ENCODE measurements at places on chromosomes 1 and 21. TPM values are rescaled to one million over a fixed set of nuclear protein-coding genes. Genes with fewer than 3 reads are reported as not detected.

Gene SNX27
- total RNA-seq, result 23.6 TPM

Gene LRRC8D
- 24.6 TPM for total RNA-seq

Gene ARMH1
- 0.22 TPM for total RNA-seq

Gene ALPL
- total RNA-seq, result not detected

Gene TMEM200B
- total RNA-seq, result 20.8 TPM

Gene CAPN9
- total RNA-seq, result 0.39 TPM

Gene GPR25
- not detected for total RNA-seq

Gene AURKAIP1
- total RNA-seq, result 75.4 TPM

Gene CCDC181
- total RNA-seq, result not detected

Gene OTUD3
- total RNA-seq, result 11.4 TPM

Gene RSPH1
- total RNA-seq, result 0.39 TPM

Gene AMIGO1
- 0.79 TPM for total RNA-seq

Gene VAMP3
- total RNA-seq, result 101 TPM

Gene SIM2
- total RNA-seq, result 4.3 TPM

Gene FAM151A
- total RNA-seq, result not detected

Gene LAMC2
- total RNA-seq, result 1,917 TPM

Gene RNF186
- total RNA-seq, result not detected

Gene FABP3
- total RNA-seq, result 1.6 TPM

Gene OR2L13
- total RNA-seq, result not detected

Gene ILDR2
- 0.79 TPM for total RNA-seq

Gene GUCA2A
- total RNA-seq, result not detected

Gene PRAMEF12
- total RNA-seq, result not detected

Gene TBX19
- 3.1 TPM for total RNA-seq

Gene PTGFRN
- 153 TPM for total RNA-seq

Gene ADCY10
- under 0.01 TPM for total RNA-seq

Gene GPBP1L1
- 90.8 TPM for total RNA-seq

Gene EDARADD
- total RNA-seq, result 2.7 TPM

Gene ANKRD35
- 7.9 TPM for total RNA-seq

Gene HES5
- not detected for total RNA-seq

Gene SORT1
- total RNA-seq, result 37.7 TPM
